ENCODE measurements at places on chromosomes 3 and 15.

- peak; percentile 94 for DNase-seq
Observed at GRCh38 chr3:4978204-4978965, 852 bp upstream of the BHLHE40 start.

DNA sequence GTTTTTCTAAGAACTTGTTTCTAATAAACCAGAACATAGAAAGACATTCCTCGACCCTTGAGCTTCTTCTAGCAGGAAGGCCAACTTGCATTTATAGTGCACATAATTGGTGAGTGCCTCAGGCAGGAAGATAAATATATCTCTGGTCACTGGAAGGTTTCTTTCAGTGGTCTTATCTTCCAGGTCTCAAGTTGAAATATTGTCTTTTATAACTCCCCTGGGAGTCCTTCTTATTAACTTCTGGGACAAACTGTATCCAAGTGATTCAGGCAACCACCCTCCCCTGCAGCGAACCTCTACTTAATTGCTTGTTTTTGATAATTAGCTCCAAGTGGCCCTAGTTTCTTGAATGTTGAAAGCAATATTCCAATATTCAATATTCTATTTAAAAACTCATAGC lies 346.8 kb upstream of the GOLIM4 start:
- no peak for DNase-seq

DNA sequence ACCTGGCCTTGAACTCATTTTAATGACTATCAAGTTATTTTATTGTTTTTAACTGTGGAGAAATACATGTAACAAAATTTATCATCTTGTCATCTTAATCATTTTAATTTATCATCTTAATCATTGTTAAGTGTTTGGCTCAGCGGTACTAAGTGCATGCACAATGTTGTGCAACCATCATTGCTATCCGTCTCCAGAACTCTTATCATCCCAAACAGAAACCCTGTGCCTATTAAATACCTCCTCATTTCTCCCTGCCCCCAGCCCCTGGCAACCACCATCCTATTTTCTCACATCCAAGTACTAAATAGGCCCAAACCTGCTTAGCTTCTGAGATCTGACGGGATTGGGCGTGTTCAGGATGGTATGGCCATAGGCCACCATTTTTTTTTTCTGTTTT lies 51.5 kb upstream of the UBP1 start:
- DNase-seq, result no peak

GRCh38 chr15:98896802-98897732 lies 110.5 kb downstream of the PGPEP1L start:
- DNase-seq, result peak; percentile 60

GRCh38 chr15:44243829-44244228 lies 44.7 kb upstream of the GOLM2 start:
- no peak for DNase-seq

DNA sequence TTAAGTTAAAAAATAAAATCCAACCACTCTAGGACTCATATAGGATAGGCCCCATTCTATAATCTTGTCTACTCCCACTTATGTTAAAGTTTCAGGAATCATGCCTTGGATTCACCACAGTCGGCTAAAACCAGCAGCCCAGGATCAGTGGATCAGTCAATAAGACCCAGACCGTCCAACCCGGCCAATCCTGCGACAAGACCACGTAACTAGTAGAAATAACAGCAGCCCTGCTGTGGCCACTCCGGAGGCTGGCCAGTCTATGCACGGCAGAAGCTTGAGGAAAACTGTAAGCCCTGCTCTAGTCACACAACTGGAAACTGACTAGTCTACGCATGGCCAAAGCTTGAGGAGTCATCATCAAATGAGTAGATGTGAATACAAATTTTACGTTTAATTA lies 12.8 kb upstream of the SLC9C1 start:
- DNase-seq, result no peak

DNA sequence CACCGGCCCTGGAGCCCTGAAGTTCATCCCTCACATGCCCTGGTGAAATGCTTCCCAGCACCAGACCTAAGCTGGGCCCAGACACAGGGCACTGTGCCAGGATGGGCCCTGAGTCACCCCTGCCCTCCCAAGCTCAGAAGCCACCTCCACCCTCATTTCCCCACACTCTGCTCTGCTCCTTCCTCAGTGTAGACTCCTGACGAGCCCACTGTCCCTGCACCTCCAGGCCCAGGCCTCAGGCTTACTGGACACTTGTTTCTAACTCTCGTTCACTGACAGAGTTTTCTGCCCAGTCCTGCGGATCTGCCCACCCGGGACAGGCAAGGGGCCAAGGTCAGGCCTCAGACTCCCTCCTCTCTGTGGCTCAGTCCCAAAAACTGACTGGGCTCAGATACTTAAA lies 112.6 kb upstream of the RNF7 start:
- DNase-seq, result no peak

GRCh38 chr3:13111173-13111872 lies 38.1 kb upstream of the IQSEC1 start:
- DNase-seq, result no peak

GRCh38 chr3:26102376-26102775 lies 312.5 kb downstream of the OXSM start:
- no peak for DNase-seq

GRCh38 chr15:38849046-38849445 lies 284.4 kb upstream of the RASGRP1 start:
- no peak for DNase-seq

DNA sequence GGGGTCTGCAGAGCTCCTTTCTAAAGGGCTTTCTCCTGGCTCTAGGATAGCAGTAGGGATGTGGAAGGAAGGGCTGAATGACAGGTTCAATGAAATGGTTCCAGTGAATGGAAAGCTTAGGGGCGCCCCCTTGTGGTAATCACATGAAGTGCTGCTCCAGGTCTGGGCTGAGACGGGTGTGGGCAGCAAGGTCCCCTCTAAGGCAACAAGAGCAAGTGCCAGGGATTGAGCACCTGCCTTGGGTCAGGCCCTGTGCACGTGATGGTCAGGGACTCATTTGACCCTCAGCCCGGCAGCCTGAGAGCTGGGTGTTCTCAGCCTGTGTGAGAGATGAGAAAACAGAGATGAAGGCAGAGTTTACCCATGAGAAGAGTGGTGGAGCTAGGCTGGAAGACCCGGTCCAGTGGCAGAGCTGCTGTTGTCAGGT lies 12.1 kb upstream of the CX3CR1 start:
- peak; percentile 49 for DNase-seq

- no peak for DNase-seq
Observed at GRCh38 chr3:169945313-169945712, 21.3 kb upstream of the SEC62 start.

- DNase-seq, result no peak
Observed at GRCh38 chr3:59085976-59086375, 36.2 kb upstream of the CFAP20DC start.

- no peak for DNase-seq
Observed at GRCh38 chr15:99324700-99325099, 73.4 kb downstream of the LRRC28 start.

- no peak for DNase-seq
Observed at GRCh38 chr3:83890763-83891135, 1068.0 kb upstream of the CADM2 start.

DNA sequence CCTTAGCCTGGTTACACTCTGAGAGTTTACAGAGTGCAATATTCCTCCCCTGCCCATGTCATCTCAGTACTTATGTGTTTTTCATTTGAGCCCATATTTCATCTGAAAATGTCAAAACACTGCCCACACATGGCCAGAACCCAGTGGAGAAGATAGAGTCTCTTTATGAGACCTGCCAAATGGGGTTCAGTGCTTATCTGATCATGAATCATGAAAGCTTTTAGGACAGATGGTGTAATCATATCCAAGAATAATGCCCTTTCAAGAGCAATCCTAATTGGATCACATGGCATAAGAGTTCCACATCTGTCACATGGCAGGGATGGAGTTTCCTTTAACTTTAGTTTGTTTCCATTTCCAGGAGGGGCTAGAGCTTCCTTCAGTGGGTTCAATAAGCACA lies 77.2 kb upstream of the AGBL1 start:
- DNase-seq, result no peak

DNA sequence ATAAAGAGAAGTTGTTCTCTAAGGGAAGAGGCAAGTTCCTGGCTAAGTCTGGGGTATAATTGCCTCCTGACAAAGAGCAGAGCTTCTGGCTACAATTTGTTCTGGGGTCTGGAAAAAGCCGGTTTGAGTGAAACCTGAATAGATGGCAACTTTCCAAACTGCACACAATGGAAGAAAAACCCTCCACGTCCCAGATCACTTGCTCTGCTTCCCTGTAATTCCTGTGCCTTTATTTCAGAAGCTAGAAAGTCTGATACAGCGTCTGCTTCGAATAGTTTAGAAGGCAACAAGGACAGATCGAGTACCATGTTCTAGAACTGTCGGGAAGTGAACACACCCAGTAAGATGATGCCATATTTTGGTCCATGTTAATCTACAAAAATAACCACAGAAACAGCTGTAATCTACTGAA lies 1.6 kb upstream of the WDR82 start:
- DNase-seq, result peak; percentile 61

DNA sequence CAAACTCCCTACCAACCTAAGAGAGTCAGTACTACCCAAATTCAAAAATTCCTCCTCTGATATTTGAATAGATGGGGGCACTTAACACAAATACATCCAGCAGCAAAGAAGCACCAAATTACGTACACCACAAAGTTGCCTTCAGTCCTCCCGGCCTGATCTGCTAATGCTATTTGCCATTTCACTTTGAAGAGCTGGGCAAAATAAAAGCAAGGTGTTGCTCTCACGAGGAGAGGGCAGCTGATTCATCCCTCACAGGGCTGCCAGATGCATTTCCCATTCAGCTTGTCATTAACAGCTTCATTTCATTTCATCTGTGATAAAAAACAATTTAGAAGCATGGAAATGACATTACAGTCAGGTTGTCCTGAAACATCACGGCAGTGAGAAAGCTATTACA lies 283.4 kb upstream of the VEPH1 start:
- no peak for DNase-seq

GRCh38 chr15:85580879-85581278 lies 200.5 kb downstream of the AKAP13 start:
- peak; percentile 68 for DNase-seq

DNA sequence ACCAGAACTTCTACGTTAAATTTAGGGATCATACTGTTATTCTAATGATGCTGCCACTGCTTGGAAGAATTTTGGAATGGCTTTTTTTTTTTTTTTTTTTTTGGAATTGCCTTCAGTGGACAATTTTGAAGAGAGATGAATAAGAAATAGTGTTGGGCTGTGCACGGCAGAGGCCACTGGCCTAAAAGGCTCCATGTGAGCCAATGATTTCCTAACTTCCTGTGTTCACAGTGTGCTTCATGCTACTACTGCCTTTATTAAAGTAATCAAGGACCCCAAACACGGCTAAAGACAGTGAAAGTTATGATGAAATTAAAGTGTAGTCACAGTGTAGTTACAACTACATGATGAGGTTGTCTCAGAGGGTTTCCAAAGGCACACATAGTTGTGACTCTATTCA lies 100.8 kb upstream of the TNFAIP8L3 start:
- DNase-seq, result no peak

- no peak for DNase-seq
Observed at GRCh38 chr15:88622605-88622975, 1.4 kb downstream of the AEN start.

- no peak for DNase-seq
Observed at GRCh38 chr3:165667676-165668075, 169.5 kb downstream of the BCHE start.

DNA sequence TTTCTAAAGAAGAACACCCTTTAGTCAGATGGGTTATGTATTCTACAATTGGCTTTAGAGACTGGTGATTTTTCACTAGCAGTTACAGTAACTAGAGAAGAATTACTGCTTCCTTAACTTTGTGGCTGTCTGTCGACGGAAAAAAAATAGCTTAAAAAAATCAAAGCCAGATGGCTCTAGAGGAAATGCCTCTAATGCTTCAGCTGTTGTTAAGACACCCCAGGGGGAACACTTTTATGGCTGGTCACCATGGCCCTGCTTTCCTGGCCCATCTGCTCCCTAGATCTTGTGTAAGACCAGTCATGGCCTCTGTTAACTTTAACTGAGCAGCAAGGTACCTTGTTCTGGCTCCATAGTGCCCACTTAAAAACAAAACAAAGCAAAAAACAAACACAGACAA lies 198.6 kb upstream of the PLSCR5 start:
- peak; percentile 1 for DNase-seq

DNA sequence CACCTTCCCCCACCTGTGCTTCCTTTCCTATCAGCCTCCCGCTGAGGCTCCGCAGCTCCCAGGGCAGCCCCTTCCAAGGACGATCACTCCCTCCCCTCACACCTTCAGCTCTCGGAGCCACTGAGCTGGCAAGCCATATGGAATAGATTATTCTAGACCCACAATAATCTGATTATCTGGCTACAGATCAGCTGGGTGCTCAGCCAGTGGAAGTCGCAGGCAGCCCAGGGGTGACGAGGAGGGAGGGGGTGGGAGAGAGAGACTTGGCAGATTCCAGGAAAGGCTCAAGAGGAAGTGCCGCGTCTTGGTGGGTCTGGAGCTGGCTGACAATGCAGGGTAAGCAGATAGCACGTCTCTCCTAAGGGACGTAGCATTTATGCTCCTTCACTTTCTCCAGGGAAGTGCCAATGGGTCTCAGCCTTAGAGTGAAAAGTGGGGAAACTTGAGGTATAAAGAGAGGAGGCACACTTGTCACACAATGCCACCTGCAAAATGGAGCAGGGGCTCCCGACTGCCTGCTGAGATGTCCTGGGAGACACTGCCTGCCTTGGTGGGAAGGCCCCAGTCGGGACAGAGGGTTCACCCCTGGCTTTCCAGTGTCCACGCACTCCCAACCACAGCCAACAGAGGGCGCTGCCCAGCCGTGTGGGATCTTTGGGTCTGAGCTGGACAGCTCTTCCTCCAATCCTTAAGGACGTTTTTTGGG lies 9.4 kb upstream of the MESP1 start:
- DNase-seq, result peak; percentile 70

DNA sequence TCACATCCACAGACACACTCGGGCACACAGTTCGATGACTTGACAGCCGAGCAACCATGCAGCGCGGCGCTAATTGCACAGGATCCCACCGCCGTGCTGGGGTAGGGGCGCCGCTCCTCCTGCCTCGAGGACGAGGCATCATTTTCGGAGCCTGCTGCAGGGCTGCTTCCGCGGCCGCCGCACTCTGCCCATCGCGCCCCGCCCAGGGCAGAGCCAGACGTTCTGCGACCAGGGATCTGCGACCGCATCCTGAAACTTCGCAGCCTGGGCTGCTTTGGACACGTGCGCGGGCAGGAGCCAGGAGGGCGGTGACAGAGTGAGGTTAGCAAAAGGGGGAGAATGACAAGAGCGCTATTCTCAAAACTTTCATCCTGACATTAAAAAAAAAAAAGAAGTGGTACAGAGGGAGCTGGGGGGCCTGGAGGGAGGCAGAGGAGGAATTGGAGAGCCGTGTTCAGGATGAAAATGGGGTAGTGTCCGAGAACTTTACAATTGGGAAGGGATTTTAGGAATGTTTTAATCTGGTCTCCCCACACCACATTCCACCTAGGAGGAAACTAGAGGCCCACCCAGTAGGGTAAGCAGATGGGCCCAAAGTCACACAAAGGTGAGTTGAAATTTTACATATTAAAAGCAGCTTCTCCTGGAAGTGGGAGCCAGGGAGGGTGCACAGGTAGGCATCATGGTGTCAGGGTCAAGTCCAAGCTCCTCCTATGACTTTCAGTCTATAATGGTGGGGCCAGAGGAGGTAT lies 15.9 kb downstream of the IGDCC3 start:
- no peak for DNase-seq
